ENCODE measurements at places on chromosomes 3 and 15. TPM values are rescaled to one million over a fixed set of nuclear protein-coding genes. Genes with fewer than 3 reads are reported as not detected.

GRCh38 chr15:93066224-93066681 is 22.8 kb downstream of the RGMA start:
- H3K4me3 ChIP-seq = no peak overlapping the region
- H3K36me3 ChIP-seq = no peaks in the 10 kb centered on the region
- H3K27ac ChIP-seq = no peak overlapping the region
- H3K27me3 ChIP-seq = peaks cover 16% of the 10 kb centered on the region

DNA sequence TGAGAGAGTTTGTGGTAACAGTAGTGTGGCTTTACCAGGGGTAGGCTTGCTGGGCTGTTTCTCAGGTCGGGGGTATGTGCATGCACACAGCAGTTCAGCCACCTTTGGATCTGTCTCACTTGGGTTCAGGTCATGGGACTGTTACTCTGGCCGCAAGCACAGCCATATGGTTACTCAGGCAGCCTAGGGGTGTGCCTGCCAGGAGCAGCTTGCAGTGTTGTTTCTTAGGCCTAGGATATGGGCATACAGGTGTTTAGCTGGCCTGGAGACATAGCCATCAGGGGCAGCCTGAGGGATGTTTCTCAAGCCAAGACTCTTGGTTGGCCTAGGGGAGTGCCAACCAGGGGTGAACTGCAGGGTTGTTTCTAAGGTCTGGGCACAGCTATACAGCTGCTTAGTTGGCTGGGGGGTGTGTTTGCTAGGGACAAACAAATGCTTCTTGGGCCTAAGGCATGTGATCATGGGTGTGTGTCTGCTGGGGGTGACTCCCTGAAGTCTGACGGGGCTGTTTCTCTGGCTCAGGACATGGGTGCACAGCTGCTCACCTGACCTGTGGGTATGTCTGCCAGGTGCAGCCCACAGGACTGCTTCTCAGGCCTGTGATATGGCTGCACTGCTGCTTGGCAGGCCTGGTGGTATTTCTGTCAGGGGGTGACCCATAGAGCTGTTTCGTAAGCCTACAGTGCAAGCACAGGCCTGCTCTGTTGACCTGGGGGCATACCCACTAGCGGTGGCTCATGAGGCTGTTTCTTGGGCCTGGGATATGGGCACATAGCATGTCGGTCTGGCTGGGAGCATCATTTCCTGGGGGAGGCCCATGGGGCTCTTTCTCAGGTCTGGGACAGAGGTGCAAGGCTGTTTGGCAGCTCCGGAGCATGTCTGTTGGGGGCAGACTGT is 168.0 kb upstream of the THRB start:
- no peaks in the 10 kb centered on the region for H3K36me3 ChIP-seq
- H3K4me1 ChIP-seq = no peaks in the 10 kb centered on the region
- peaks cover 7% of the 10 kb centered on the region for H3K27me3 ChIP-seq
- no peak overlapping the region for H3K27ac ChIP-seq
- H3K4me3 ChIP-seq = no peak overlapping the region

DNA sequence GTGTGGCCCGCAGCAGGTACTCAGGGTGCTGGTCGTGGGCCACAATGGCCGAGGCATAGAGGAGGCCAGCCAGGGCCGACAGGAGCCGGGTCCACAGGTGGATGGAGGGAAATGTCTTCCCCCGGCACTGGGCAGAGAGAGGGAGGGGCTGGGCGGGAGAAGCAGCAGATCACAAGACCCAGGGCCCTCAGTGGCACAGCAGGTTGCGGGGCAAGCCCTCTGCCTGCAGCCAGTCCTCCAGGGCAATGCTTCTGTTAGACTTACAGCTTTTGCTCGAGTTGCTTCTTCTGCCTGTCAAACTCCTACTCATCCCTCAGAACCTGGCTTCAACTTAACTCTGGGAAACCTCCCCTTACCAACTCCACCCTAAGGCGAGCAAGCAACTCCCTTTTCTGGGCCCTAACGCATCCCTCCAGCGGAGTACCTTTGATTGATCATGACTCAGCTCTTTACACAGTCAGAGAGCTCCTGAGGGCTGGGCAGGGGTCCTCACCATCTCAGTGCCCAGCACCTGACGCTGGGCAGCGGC is 16.0 kb downstream of the TMEM44 start:
- no peaks in the 10 kb centered on the region for H3K4me1 ChIP-seq
- peaks cover 2% of the 10 kb centered on the region for H3K27me3 ChIP-seq
- no peaks in the 10 kb centered on the region for H3K36me3 ChIP-seq
- no peak overlapping the region for H3K27ac ChIP-seq
- DNase-seq = no peak

DNA sequence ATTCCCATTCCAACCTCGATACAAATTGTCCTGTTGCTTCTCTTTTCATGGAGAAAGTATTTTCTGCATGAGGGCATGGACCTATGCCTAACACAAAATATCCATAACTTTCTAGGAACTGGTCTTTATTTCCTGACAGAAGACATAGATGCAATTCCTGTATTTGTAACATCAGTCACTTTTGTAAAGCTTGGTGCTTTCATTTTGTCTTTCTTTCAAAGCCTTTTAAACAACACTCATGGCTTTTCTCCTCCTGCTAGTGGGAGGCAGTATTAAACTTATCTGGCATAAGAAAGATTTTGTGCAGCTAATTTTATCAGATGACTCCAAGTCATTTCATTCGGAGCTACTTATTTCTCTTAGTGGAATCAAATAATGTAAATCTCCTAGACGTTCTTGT is 616.0 kb downstream of the RBMS3 start:
- no peak for DNase-seq
- H3K36me3 ChIP-seq = no peaks in the 10 kb centered on the region
- H3K4me3 ChIP-seq = no peak overlapping the region
- no peaks in the 10 kb centered on the region for H3K4me1 ChIP-seq

GRCh38 chr3:60133269-60134162 is 1083.7 kb upstream of the CFAP20DC start:
- H3K27ac ChIP-seq = no peak overlapping the region
- H3K4me1 ChIP-seq = peaks cover 15% of the 10 kb centered on the region
- H3K4me3 ChIP-seq = no peak overlapping the region

GRCh38 chr3:114714237-114714636 is 420.4 kb downstream of the TIGIT start:
- no peaks in the 10 kb centered on the region for H3K4me1 ChIP-seq
- no peak overlapping the region for H3K27ac ChIP-seq
- H3K27me3 ChIP-seq = peaks cover 1% of the 10 kb centered on the region
- no peak for DNase-seq

DNA sequence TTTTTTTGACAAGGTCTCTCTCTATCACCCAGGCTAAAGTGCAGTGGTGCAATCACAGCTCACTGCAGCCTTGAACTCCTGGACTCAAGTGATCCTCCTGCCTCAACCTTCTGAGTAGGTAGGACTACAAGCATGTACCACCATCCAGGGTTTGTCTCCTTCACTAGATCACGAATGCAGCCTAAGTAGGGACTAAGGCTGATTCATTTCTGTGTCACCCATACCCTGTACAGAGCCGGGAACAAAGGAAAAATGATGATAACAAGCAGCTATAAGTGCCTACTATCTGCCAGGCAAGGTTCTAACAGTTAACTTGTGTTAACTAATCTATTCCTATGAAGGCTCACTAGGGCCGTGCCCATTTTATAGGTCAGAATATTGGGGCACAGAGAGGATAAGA is 7.0 kb downstream of the TMEM40 start:
- DNase-seq = no peak
- no peak overlapping the region for H3K4me3 ChIP-seq
- peaks cover 7% of the 10 kb centered on the region for H3K27me3 ChIP-seq
- H3K4me1 ChIP-seq = peaks cover 2% of the 10 kb centered on the region

DNA sequence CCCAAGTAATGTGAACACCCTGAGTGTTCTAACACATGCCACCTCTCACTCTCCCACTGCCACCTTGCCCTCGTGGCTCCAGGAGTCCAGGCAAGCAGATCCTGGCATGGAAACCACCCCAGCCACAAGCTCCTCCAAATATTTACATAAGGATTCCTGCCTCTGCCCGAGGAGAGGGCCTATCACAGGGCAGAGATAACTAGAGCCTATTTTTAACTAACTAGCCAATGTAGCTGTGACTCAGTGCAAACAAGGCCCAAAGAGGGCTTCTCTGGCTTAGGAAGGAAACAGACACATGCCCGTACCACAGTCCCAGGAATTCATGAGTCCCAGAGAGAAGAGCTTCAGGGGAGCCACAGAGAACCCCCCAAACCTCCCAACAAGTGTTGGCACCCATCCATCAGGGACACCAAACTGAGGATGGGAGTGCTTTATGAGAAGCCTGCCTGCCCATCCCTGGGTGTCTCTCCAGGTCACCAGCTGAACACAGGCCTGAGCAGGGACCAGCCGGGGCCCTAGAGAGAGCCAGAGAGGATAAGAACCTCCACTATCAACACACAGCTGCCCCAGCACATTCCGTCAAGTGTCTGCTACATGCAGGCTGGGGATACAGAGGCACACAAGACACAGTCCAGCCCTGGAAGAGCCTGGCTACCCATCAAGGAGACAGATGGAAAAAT is 9.2 kb downstream of the FYCO1 start:
- no peak overlapping the region for H3K4me3 ChIP-seq
- DNase-seq = no peak
- H3K36me3 ChIP-seq = peaks cover 33% of the 10 kb centered on the region
- peak overlapping the region; percentile 37 for H3K27ac ChIP-seq
- H3K27me3 ChIP-seq = no peaks in the 10 kb centered on the region

- H3K36me3 ChIP-seq = no peaks in the 10 kb centered on the region
- no peak overlapping the region for H3K4me3 ChIP-seq
- no peak for DNase-seq
- H3K27me3 ChIP-seq = peaks cover 3% of the 10 kb centered on the region
- no peak overlapping the region for H3K27ac ChIP-seq
Observed at GRCh38 chr3:58998476-58999117, 51.2 kb downstream of the CFAP20DC start.

- no peaks in the 10 kb centered on the region for H3K36me3 ChIP-seq
- no peaks in the 10 kb centered on the region for H3K4me1 ChIP-seq
- H3K4me3 ChIP-seq = no peak overlapping the region
- no peak for DNase-seq
- H3K27me3 ChIP-seq = peaks cover 12% of the 10 kb centered on the region
- H3K27ac ChIP-seq = no peak overlapping the region
Observed at GRCh38 chr3:66609660-66610561, 109.1 kb upstream of the LRIG1 start.

- DNase-seq = no peak
- H3K4me1 ChIP-seq = peaks cover 5% of the 10 kb centered on the region
- peaks cover 27% of the 10 kb centered on the region for H3K27me3 ChIP-seq
- H3K4me3 ChIP-seq = no peak overlapping the region
- H3K36me3 ChIP-seq = no peaks in the 10 kb centered on the region
- no peak overlapping the region for H3K27ac ChIP-seq
Observed at GRCh38 chr15:89419370-89419984, 76.9 kb downstream of the RHCG start.

DNA sequence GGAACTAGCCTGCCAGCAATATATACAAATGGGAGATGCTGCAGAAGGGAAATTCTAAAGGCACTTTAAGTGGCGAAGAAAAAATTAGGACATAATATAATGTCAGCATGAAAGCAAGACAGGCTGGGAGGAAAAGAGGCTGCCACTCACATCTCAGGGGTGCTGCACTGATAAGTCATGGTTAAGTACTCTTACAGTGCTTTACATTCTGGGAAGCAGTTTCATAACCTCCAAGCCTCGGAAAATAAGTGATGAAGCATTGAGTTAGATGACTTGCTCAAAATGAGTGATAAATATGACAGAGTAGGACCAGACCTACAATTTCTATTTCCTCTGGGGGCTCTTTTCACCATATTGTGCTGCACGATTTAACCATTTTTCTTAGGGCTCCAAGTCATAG is 109.0 kb downstream of the HERC1 start:
- no peaks in the 10 kb centered on the region for H3K4me1 ChIP-seq
- H3K4me3 ChIP-seq = no peak overlapping the region
- H3K36me3 ChIP-seq = peaks cover 39% of the 10 kb centered on the region
- H3K27ac ChIP-seq = no peak overlapping the region
- DNase-seq = no peak

GRCh38 chr15:81852411-81853149 is 193.2 kb downstream of the MEX3B start:
- no peaks in the 10 kb centered on the region for H3K4me1 ChIP-seq
- peaks cover 2% of the 10 kb centered on the region for H3K27me3 ChIP-seq
- no peak overlapping the region for H3K27ac ChIP-seq
- H3K36me3 ChIP-seq = no peaks in the 10 kb centered on the region
- no peak for DNase-seq

The CRABP1 gene
- not detected for polyA plus RNA-seq

The C3orf49 gene
- polyA plus RNA-seq = not detected

The ERICH6 gene
- polyA plus RNA-seq = not detected

The ADPGK gene
- polyA plus RNA-seq = 139 TPM

The AQP9 gene
- polyA plus RNA-seq = not detected

The ABHD17C gene
- 2.7 TPM for polyA plus RNA-seq

The XYLB gene
- 1.2 TPM for polyA plus RNA-seq

All from immature natural killer cell (primary cell).